C1 segment of cervical spinal cord (tissue), 14 donors: ENCODE measurements at places on chromosomes 7 and 10.

DNA sequence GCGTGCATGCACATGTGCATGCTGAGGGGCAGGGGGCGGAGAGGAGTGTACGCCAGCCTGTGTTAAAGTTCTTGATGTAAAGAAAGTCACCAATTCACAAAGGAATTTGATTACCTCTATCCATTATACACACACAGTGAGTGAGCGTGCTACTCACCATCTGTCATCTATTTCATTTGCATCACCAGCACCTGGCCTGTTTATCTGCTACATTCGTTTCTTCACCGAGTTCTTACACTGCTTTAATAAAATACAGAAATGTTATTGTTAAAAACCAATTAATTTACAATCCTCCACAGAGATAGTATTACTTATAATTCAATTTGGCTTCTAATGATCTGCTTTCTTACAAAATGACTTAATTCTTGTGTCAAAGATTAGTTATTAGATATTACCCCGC, 32.6 kb downstream of the NEUROD6 start:
- DNase-seq, result no peak

DNA sequence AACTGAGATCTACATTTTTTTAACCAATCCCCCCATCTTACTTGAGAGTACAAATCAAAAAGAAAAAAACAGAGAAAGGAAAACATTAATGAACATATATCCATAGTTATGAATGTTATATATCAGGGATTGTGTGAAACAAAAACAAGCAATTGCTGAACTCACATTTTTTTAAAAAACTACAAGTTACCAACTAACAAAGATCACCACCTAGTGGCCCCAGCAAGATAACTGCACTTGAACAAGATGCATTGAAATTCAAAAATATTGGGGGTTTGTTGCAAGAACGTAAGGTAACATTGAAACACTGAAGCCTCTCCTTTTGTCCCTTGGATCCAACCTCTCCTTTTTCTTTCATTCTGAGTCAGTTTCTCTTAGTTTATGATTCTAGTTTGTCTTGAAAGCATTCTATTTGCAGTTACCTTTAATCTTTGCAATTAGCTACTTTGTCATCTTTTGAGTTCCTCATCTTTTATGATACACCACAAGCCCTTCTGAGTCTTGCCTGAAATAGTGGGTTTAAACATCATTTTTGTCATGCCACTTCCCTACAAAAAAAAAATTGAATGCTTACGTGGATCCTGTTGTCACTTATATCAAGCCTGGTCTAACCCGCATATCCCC, 87.3 kb upstream of the TES start:
- DNase-seq, result no peak

- no peak for DNase-seq
Measured at GRCh38 chr10:69748621-69749020, 53.1 kb upstream of the COL13A1 start.

DNA sequence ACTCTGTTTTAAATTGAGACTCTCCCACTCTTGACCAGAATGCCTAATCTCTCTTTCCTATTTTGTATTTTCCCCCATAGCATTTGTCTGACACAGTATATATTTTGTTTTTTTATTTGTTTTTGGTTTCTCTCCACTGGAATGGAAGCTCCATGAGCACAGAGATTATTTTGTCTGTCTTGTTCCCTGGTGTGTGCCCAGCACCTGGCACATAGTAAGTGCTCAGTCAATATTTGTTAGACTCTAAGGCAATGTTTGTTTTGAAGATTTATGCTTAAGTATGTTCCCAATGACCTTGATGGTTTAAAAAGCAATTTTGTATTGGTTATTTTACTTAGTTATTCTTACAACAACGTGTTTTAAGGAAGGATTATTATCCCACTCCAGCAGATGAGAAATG, 201.8 kb downstream of the DYNC1I1 start:
- DNase-seq, result no peak

- no peak for DNase-seq
Measured at GRCh38 chr10:11431216-11431555, 180.3 kb downstream of the USP6NL start.
